Tongue (tissue), 3 donors: ENCODE measurements at places on chromosomes 2 and 18. TPM values are rescaled to one million over a fixed set of nuclear protein-coding genes. Genes with fewer than 3 reads are reported as not detected.

Gene WDCP
- total RNA-seq: 12.6 TPM

Gene DPP10
- total RNA-seq: 2.5 TPM

Gene TGFA
- 6.3 TPM for total RNA-seq

Gene CDH19
- total RNA-seq: 10.8 TPM

Gene DLX1
- 2.4 TPM for total RNA-seq

GRCh38 chr2:129267559-129267958 lies 711.9 kb upstream of the RAB6C start:
- no peak for DNase-seq

GRCh38 chr2:20491739-20492531 lies 45.1 kb downstream of the RHOB start:
- DNase-seq: peak; percentile 87

- DNase-seq: no peak
Measured at GRCh38 chr2:207176247-207176646, 10.5 kb upstream of the KLF7 start.

- no peak for DNase-seq
Measured at GRCh38 chr18:46433121-46433826, 223.7 kb downstream of the LOXHD1 start.

DNA sequence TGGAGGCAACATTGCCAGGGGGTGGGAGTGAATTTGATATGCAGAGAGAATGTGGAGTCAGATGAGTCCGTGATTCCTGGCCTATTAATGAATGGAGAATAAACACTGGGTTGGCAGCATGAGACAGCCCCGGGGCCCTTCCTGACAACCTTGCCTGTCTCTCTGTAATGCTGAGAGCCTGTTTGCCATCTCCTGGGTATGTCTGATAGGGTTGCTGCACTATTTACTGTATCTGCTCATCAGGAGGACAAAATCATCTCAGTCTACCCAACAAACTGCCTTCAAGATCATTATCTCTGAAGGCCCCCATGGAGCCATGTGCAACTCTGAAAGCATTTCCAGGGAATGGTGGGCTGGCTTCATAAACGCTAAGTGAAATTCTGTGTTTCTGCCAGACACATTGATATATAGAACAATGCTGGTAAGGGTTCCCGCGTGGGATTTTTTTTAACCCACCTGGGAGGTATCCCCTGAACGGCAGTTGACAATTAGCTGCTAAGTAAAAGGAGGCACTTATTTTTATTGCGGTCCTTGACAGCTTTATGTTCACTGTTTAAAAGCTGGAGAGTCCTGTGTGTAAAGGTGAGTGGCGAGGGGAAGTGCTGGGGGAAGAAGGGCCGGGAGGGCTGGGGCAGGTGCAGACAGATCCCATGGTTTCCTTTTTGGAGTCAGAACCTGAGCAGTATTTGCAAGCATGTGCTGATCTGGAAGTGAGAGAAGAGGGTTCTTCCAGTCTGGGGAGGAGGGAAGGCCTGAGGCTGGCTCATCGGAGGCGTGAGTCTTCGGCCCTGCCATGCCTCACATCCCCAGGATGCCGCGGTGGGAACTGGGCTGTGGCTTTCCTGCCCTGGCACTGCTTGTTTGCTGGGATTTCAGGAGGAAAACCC lies 64.8 kb downstream of the ARHGAP25 start:
- DNase-seq: no peak
